Fibroblast of skin of left quadriceps (primary cell): ENCODE measurements at places on chromosomes 4 and X.
A peak's percentile ranks its signal among the peaks of the same experiment; 100 is the strongest.

DNA sequence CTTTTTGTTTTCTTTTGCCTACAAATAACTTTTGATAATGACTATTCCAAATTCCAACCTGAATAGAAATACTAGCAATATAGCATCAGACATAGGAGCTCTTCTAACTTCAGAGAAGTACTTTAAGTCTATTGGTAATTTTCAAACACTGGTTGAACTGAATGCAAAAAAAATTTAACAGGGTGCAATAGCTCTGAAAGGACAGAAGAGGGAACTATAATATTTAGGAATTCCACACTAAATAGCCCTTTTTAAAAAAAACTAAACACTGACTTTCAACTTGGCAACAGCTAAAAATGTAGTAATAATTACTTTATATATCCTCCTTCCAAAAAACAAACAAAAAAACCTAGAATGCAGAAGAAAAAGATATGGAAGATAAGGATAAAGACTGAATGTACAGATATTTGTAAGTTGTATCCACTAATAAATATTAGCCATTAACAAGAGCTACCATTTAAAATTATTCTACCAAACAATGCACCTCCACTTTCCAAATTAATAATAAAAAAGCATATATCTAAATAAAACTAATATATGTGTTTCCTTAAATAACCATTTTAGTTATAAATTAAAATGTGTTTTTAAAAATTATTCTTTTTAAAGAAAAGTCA is 81.4 kb downstream of the FBXW7 start:
- DNase-seq, result no peak

DNA sequence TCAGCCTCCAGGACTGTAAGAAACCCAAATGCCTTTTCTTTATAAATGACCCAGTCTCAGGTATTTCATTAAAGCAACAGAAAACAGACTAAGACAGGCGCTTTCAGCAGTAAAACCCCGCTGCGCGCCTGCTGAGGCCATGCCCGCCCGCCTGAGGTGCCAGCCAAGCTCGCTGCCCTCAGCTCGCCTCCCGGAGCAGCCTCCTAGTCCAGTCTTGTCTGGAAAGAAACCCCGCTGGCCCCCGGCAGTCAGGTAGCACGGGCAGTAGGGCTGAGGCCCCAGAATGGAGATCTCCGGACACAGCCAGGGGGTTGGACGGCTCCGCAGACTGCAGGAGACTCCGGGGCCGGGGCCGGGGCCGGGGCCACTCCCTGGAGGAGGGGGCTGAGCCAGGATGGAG is 31.7 kb downstream of the ZFYVE28 start:
- DNase-seq, result no peak

DNA sequence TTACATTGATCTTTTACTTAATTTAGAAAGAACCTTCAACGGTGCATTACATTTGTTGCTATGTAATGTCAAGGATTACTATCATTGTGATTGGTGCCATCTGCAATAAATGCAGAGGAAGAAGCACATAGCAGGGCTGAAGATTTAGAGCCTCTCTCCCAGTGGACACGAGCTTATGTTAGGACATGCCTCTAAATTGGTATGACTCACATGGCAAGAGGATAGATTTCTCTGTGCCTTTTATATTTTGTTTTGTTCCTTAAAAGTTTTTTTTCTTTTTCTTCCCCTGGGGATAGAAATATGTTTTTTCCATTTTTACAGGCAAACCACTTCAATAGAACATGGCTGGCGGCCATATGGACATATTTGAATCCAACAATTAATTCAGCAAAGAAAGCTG is 205.0 kb upstream of the HAND2 start:
- DNase-seq, result peak; percentile 44

DNA sequence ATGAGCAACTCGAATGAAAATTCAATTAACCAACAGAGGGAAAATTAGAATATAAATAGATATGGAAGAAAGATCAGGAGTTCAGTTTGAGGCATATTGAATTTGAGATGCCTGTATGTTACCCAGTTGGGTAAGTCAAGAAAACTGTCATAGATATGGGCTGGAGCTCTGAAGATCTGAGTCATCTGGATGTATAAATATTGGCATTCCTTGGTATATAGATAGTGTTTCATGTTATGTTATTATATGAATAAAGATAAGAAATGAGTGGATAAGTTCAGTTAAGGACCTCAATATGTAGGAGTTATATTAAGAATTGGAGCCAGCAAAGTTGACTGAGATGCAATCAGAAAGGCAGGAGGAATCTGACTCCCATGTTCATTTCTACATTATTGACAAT is 543.6 kb upstream of the SMIM31 start:
- DNase-seq, result no peak

DNA sequence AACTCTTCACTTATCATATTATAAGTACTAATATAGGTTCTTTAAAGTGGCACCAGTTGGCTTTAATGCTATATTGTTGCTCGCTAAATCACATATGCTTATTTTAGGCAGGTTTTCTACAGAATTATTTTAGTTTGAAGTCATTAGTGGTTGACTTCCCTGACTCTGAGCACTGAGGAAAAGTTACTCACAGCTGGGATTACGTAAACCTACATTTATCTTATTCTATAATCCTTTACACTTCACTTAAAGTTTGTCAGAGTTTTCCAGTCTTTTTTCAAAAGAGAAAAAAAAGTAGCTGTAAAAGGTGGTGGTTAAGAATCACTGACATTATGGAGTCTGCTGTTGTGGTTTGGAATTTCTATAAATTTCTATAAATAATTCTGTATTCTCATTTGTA is 5.8 kb downstream of the UGT2B4 start:
- DNase-seq, result no peak

DNA sequence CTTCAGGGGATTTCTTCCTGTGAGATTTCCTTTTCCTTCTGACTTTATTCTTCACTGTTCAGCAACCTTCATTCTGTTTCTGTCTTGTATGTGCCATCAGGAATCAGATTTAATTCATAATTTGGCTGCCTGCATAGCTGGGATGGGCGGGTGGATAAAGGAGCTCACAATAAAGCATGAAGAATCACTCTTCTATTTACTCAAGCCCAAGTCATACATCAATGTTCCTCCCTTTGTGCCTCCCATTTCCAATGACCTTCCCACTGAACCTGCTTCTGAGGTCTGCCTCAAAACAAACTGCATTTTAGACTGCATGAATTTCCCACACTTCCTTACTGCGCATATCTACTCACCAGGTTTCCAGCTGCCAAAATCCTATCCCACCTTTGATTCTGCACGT is 14.0 kb downstream of the PDGFC start:
- no peak for DNase-seq

- peak; percentile 36 for DNase-seq
Measured at GRCh38 chrX:130975947-130976346, 72.9 kb upstream of the ENOX2 start.

- no peak for DNase-seq
Measured at GRCh38 chrX:152451731-152451980, 541 bp upstream of the GABRA3 start.

DNA sequence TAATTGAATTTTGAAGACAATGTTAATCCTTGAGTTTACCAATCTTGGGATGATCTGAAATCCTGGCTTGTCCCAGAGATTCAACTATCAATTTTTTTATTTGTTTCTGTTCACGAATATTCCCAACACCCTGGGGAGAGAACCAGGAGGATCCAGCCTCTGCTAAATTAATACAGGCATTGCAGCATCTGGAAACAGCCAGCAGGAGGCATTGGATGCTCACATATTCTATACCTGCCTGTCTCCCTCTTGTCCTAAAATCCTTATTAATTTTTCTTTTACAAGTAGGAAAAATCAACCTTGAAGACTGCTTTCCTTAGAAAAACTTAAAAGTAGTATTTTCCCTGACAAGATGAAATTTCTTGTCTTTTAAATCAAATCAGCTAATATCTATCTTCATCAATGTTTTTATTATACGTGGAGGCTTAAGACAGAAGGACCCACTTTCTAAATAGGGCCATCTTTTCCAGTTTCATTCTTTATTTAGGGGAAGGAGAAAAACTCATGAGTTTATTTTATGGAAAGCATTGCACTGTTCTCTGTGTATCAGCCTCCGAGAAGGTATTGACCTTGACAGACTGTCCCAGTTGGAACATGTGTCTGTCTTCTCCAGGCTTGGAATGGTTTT is 102.4 kb downstream of the CLNK start:
- DNase-seq, result no peak

DNA sequence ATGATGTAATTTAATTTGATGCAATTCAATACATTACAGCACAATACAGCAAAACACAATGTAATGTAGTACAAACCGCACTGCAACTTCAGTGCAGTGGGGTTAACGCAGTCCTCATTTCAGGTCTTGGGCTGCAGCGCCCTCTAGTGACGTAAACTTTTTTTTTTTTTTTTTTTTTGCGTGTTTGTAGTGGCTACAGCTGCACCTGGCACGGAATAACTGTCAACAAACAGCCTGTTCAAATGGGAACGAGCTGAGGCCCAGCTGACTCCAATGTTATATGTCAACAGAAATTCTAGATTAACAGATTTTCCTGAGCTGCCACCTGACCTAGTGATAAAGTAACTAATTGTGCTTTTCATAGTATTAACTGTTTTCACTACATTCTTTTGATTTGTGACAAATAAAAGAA is 33.5 kb upstream of the RASSF6 start:
- peak; percentile 29 for DNase-seq

- no peak for DNase-seq
Measured at GRCh38 chr4:63921561-63921960, 487.7 kb downstream of the TECRL start.

- DNase-seq, result no peak
Measured at GRCh38 chr4:100848841-100849240, 331.0 kb upstream of the EMCN start.

- DNase-seq, result no peak
Measured at GRCh38 chrX:1330605-1331004, 6.0 kb upstream of the IL3RA start.
